ENCODE measurements at places on chromosomes 1 and 21.

DNA sequence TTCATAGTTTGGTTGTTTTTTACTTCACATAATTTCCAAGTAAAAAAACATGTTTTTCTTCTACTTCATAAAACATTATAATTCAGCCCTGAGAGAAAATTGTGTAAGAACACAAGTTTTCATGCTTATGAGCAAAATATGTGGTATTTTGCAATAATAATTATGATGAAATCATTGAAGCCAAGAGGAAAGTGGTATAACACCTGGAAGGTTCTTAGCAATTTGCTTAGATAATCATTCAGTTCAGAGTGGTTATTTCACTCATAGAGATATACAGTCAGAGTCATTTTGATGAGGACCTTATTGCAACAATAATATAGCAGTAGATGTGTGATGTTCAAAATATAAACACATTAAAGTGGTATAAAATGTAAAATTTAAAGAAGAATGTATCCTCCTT is 94.5 kb downstream of the PLPPR4 start:
- no peak for DNase-seq

GRCh38 chr1:207248544-207249198 is 72.8 kb upstream of the CD55 start:
- DNase-seq, result no peak

GRCh38 chr1:33110477-33110876 is 29.5 kb downstream of the AZIN2 start:
- no peak for DNase-seq

DNA sequence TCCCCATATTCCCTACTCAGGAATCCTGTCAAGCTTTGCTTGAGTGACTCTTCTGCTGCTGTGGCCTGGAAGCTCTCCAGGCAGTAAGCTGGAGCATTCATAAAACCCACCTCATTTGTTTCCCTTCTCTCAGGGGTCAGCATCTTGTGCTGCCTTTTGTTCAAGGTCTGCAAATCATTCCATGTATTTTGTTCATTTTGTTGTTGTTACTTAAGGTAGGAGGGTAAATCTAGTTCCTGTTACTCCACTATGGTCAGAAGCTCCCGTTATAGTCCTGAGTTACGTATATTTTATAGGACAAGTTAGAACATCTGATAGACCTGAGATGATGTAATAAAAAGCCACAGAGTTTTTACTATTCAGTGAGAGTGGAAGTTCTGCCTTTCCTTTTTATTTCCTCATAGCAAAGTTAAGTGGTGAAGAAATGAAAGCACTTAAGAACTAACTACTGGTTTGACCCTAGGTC is 9.9 kb downstream of the SYNJ1 start:
- no peak for DNase-seq

- DNase-seq, result no peak
Measured at GRCh38 chr1:209403921-209404320, 179.6 kb upstream of the CAMK1G start.

DNA sequence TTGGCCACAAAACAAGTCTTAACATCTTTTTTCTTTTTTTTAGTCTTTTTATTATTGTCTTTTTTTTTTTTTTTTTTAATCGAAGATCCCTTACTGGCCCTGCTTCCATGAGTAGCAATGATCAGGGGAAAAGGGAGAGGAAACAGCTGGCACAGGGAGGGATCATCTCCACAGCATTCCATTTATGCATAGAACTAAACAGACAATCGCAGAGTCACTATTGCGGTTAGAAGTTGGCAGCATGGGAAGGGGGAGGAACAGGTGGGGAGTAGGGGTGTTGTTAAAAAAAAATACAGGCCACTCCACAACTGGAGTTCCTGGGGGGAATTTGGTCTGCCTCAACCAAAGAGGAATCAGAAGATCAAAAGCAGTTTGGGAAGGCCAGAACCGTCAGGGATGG is 55.4 kb downstream of the C1orf185 start:
- DNase-seq, result no peak

DNA sequence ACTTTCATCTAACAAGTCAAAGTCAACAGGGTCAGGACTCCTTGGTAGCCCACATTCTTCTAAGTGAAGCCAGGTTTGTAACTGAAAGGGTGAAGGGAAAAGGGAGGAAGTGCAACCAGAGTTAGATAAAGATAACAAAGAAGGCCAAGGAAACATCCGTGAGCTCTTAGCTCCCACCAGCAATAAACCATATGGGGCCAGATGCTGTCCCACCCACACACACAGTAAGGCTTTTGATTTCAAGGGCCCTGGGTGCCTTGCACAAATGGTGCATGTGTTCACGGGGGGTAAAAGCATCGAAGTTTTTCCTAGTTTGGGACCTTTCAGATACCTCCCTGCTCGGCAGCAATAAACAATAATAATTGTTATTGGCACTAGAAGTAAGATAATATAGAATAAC is 5.1 kb upstream of the TIAM1 start:
- DNase-seq, result no peak

- no peak for DNase-seq
Measured at GRCh38 chr1:178564086-178564782, 51.3 kb downstream of the TEX35 start.

DNA sequence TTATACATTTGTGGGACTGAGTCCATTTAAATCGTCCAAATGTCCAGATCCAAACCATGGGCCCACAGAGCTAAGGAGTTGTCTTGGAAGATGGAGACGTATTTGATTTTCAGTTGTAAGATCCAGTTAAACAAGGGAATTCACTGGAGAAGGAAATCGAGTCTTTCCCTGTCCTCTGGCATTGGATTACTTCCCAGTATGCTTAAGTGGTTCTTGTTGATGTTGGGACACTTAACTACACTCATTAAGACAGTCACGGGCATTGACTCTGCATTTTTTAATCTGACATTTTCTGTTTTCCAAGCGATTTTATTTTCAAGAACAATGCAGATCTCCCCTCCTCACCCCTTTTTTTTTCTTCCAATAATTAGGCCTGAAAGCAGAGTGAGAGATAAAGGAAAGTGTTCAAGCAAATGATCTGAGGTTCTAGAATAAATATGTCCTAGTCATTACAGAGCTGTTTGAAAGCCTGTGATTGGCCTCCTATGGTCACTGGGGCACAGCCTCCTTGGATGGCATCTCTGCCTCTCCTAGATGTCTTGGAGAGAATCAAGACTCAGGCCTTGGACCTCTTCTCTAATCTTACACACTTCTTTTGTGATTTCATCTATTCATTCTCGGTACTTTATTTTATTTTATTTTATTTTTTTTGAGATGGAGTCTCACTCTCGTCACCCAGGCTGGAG is 48.9 kb downstream of the CD247 start:
- DNase-seq, result no peak

GRCh38 chr1:44894591-44894990 is 51.5 kb upstream of the PTCH2 start:
- DNase-seq, result no peak

GRCh38 chr1:57204091-57204490 is 219.8 kb downstream of the DAB1 start:
- no peak for DNase-seq

GRCh38 chr1:205934788-205935187 is 8.5 kb downstream of the SLC26A9 start:
- no peak for DNase-seq

GRCh38 chr1:29426701-29427279 is 190.5 kb downstream of the PTPRU start:
- DNase-seq, result no peak

DNA sequence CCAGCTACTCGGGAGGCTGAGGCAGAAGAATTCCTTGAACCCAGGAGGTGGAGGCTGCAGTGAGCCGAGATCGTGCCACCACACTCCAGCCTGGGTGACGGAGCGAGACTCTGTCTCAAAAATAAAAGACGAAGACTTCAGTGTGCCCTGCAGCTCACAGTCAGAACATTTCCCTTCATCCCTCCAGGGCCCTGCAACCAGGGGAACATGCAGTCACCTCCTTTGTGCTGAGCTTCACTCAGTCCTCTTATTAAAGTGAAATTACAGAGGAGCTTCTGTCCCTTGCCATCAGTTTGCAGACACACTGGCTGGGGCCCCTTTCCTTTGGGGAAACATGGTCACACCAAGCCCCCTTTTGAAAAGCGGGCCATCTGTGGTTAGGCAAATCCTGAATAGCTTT is 24.2 kb downstream of the FHAD1 start:
- DNase-seq, result no peak

- no peak for DNase-seq
Measured at GRCh38 chr1:39571178-39571483, 5.5 kb downstream of the PABPC4 start.

GRCh38 chr1:173415490-173415889 is 61.6 kb upstream of the PRDX6 start:
- DNase-seq, result no peak

GRCh38 chr1:32341971-32342370 is 5.9 kb upstream of the MARCKSL1 start:
- DNase-seq, result no peak

DNA sequence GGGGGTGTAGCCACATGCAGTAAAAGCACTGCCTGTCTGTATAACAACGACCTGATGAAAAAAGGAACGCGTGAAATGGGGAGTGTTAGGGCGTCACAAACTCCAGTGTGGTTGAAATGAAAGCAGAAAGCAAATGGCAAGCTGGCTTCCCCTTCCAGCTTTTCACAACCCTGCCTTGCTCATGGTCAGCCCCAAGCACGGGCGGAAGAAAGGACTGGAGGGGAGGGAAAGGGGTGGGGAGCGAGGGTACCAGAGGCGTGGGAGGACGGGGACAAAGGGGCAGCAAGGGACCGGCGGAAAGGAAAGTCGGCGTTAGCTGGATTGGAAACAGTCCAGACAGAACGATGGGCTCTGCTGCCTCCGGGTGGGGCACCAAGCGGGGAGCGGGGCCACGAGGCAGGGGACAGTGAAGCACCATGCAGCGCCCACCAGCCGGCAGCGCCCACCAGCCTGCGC is 9.6 kb downstream of the VPS26C start:
- DNase-seq, result no peak

GRCh38 chr1:178579562-178579961 is 66.7 kb downstream of the TEX35 start:
- no peak for DNase-seq

DNA sequence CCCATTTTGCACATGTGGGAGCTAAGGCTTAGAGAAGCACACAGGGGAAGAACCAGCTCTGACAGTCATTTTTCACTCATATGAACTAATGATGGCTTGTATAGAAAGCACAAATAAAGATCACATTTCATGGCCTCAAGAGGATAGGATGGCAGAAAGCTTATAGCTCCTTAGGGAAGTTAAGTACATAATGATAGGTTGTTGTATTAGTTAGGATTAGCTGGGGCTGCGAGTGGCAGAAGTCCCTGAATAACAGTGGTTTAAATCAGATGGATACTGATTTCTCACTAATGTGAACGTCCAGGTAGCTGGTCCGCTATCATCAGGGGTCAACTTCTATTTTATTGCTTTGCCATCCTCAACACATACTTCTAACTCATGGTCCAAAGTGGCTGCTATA is 284.0 kb downstream of the RPS6KC1 start:
- DNase-seq, result no peak

DNA sequence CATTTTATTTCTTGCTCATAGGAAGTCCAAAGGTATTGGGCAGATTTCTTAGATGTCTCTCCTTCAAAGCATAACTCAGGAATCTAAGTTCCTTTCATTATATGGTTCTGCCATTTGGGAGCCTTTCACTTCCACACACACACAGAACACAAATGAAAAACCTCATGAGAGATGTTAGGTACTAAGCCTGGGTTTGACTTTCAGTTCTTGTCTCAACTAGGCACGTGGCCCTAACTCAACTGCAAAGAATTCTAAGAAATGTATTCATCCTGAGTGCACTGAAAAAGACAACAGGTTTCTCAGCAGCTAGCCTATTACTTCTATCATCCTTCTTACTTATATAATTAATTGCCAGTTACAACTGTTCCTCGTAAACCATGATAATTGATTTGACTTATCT is 190.0 kb upstream of the SAMSN1 start:
- no peak for DNase-seq

DNA sequence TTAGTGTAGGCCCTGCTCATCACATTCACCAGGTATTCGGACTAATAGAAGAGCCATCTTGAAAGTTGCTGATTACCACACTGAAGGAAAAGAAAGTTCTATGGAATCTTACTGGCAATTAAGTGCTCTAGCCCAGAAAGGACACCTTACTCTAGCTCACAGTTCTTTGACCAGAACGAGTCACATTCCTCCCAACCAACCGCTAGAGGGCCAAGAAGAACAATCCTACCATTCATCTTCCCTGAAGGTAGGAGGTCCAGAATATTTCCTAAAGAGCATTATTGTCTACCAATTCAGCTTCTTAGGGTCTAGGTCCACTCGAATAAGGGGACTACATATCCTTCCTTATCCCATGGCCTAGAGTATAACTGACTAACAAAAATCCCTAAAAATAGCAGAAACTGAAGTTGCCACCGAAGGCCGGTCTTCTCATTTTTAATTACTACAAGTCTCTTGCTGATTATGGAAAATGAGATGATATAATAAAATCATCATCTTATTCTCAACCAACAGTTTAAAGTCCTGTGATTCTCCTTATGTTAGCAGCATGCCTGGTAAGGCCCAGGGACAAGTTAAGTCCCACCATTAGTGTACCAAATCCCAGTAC is 2.7 kb upstream of the FMO1 start:
- no peak for DNase-seq

DNA sequence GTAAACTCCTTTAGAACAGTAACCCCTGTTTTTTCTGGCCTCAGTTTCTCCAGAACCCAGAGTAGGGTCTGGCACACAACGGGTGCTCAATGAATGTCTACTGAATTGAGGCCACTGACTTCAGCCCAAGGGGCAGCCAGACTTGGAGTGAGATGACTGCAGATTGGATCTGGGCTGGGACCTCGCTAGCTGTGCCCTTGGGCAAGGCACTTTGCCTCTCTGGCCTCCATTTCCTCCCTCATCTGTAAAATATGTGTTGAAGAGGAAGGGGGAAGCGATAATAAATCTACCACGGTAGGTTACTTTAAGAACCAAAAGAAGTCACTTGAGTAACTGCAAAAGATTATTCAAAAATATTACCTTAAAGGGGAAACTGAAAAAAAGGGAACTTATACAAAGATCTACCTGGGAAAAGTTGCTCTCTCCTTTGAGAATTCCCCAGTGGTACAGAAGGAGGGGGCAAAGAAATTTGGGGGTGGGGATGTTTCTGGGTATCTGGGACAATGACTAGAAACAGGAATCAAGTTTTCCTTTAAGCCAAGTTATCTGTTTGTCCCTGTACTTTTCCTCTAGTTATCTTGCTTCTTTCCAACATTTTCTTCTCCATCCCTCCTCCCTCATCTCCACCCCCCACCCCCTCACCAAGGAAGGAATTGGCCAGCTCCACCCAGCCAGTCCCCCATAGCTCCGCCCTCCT is 394 bp upstream of the GRHL3 start:
- DNase-seq, result no peak

- no peak for DNase-seq
Measured at GRCh38 chr1:225113265-225113664, 183.8 kb downstream of the DNAH14 start.

- no peak for DNase-seq
Measured at GRCh38 chr1:20389571-20389970, 96.4 kb downstream of the CAMK2N1 start.

- DNase-seq, result no peak
Measured at GRCh38 chr1:232421143-232421796, 208.7 kb downstream of the SIPA1L2 start.
